ENCODE measurements at places on chromosomes 11 and 22.

DNA sequence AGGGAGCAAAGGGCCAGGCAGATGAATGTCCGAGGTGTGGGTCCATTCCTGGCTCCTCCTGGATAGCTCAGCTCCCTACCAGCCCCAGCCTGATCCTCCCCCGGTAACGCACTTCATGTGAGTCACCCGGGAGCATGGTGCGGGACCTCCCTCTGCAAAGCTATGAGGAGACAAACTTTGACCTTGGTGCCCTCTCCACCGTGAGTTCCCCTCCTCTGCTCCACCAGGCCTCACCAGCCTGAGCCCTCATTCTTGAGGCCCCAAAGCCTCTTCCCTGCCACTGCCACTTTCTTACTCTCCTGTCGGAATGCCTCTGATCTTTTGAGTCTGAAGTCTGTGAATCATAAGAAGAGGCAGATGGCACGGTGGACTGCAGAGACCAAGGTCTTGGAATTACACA lies 37.4 kb upstream of the CD82 start:
- DNase-seq = no peak

- no peak for DNase-seq
Measured at GRCh38 chr11:10355257-10355661, 50.4 kb downstream of the ADM start.

- DNase-seq = no peak
Measured at GRCh38 chr11:64357446-64357845, 1.5 kb upstream of the RPS6KA4 start.

DNA sequence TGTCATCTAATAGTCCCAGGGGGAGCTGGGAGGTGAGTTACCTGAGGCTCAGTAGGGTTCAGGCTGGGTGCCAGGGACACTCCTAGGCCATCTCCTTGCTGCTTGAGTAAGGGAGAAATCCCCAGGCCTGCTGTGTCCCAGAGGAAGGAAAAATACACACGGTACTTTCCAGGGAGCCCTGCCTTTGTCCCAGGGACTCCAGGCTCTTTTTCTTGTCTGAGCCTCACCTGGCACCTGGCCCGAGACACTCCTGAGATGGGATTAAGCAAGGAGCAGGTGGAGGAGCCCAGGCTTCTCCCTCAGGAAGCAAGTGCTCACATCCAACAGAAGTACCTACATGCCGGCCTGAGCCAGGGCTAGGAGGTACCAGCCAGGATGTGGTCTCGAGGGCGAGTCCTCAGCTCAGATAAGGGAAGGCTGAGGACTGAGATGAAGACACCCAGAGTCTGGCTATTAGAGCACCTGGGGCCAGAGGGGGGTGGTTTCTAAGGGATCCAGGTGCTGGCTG lies 899 bp upstream of the KLHDC7B start:
- DNase-seq = no peak

DNA sequence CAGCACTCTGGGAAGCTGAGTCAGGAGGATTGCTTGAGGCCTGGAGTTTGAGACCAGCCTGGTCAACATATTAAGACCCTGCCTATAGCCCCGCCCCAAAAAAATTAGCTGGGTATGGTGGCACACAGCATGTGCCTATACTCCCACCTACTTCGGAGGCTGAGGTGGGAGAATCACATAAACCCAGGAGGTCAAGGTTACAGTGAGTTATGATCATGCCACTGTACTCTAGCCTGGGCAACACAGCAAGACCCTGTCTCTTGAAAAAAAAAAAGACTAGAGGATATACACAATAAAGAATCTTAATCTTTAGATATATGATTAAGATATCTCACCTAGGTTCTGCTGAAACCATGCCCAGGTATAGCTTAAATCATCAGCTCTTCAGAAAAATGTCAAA lies 136.7 kb downstream of the APOL5 start:
- DNase-seq = no peak

DNA sequence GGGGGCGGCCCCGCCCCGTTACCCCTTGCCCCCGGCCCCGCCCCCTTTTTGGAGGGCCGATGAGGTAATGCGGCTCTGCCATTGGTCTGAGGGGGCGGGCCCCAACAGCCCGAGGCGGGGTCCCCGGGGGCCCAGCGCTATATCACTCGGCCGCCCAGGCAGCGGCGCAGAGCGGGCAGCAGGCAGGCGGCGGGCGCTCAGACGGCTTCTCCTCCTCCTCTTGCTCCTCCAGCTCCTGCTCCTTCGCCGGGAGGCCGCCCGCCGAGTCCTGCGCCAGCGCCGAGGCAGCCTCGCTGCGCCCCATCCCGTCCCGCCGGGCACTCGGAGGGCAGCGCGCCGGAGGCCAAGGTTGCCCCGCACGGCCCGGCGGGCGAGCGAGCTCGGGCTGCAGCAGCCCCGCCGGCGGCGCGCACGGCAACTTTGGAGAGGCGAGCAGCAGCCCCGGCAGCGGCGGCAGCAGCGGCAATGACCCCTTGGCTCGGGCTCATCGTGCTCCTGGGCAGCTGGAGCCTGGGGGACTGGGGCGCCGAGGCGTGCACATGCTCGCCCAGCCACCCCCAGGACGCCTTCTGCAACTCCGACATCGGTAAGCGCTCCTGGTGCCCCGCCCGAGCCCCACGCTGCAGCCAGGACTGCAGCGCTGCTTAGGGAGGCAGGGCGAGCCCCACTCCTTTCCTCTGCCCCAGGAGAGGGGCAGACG lies at the start of gene TIMP3:
Gene TIMP3, plus strand, starts transcription at position 169 of the 700 bp plus-strand sequence. Its CDS starts 297 bp downstream, at position 466.
- peak; percentile 64 for DNase-seq
